ENCODE measurements at places on chromosomes 6 and 20.
A peak's percentile ranks its signal among the peaks of the same experiment; 100 is the strongest.

DNA sequence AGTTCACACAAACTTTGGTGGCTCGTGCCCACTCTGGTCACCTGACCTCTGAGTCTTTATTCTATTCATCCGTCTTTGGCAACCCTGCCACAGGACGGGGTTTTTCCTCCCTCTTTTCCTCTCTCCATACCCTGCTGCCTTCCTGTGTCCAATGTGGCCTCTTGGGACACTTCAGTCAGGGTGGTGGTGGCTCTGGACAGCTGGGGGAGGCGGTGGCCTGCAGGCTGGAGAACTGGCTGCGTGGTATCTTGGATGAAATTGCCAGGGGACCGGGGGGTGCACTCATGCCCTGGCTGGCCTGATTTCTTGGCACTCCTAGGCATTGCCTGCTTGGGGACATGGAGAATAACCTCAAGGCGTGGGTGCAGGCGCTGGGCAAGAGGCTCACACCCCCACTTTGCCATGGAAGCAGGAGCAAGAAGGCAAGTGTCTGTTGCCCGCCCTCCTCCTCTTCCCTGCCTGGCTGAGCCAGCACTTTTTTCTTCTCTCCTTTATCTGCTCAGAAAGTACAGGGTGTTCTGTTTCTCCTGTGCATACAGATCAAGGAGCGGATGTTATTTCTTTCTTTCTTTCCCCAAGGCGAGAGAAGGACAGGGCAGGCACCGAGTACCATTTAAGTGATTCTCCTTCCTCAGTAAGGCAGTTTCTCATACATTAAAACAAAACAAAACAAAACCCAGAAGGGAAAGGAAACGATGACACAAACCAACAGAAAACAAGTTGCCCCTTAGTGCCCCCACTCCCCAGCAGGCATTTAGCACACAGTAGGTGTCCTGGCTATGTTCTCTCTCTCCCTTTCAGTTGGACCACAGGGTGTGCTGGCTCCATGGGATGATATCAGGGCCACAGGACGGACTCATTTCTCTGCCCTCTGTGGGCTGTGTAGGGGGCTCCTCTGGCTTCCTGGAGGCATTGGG, 155.5 kb upstream of the RNF24 start:
- no peak for DNase-seq

- DNase-seq: no peak
These were observed 158.1 kb upstream of the HCRTR2 start for GRCh38 chr6:55016261-55016660.

GRCh38 chr6:73901986-73902385, 206.0 kb downstream of the CD109 start:
- no peak for DNase-seq

DNA sequence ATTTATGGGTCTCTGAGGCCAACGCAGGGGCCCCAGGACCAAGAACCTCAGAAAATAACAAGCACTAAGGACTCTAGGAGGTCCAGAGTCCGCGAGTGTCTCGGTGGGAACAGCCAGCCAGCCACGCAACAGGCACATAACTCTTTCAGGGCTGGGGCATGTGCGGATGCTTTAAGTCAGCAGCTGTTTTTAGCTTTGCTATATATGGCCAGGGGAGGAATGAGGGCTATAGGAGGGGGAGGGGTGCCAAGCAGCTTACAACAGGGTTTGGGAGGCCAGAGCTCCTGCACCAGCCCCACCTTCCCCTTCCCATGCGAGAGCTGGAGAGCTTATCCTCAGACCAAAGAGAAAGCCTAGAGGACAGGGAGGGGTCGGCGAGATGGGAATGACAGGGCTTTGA, 6.2 kb downstream of the JPH2 start:
- peak; percentile 96 for DNase-seq

- no peak for DNase-seq
These were observed 96.3 kb downstream of the BMP2 start for GRCh38 chr20:6863798-6864201.

DNA sequence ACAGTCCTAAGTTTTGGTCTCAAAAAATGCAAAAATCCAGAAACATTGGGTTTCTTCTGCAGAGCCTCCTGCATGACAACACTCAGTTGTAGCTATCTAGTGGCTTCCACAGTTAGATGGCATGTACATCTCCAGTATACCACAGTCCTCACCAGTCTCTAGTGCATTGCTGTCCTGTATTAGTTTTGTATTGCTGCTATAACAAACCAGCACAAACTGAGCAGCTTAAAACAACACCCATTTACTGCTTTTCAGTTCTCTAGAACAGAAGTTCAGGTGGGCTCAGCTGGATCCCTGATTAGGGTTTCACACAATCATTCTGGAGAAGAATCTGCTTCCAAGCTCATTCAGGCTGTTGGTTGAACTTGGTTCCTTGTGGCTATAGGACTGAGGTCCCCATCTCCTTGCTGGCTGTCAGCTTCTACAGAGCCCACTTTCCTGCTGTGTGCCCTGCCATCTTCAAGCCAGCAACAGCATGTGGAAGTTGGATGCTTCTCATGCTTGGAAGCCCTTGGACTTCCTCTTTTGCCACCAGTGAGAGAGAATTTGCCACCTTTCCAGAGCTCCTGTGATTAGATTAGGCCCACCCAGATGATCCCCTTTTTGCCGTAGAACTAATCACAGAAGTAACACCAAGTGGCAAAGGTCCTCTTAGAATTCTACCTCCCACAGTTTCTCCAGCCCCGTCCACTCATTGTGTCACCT, 48.9 kb upstream of the TBC1D7 start:
- no peak for DNase-seq

- no peak for DNase-seq
These were observed 15.3 kb upstream of the CCN2 start for GRCh38 chr6:131966443-131966842.

GRCh38 chr6:33429750-33430052, 9.8 kb downstream of the SYNGAP1 start:
- no peak for DNase-seq

- no peak for DNase-seq
These were observed 31.8 kb downstream of the SUN5 start for GRCh38 chr20:32972181-32973076.

DNA sequence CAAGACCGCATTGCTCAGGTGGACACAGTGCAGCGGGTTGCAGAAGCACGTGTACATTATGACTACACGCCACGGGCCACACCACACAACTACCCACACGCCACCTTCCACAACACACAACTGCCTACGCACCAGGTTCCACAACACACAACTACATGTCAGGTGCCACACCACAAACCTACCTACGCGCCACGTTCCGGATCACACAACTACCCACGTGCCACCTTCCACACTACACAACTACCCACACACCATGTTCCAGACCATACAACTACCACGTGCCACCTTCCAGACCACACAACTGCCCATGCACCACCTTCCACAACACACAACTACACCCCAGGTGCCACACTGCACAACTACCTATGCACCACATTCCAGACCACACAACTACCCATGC, 20.5 kb downstream of the THBS2 start:
- DNase-seq: no peak

GRCh38 chr20:57415771-57416170, 24.6 kb downstream of the RBM38 start:
- no peak for DNase-seq

GRCh38 chr6:54722328-54722727, 124.2 kb upstream of the FAM83B start:
- DNase-seq: no peak

Data from Caco-2 (cell line).